ENCODE measurements at places on chromosomes 6 and 20.

- no peak for DNase-seq
Measured at GRCh38 chr6:35021004-35021403, 120.1 kb downstream of the TCP11 start.

DNA sequence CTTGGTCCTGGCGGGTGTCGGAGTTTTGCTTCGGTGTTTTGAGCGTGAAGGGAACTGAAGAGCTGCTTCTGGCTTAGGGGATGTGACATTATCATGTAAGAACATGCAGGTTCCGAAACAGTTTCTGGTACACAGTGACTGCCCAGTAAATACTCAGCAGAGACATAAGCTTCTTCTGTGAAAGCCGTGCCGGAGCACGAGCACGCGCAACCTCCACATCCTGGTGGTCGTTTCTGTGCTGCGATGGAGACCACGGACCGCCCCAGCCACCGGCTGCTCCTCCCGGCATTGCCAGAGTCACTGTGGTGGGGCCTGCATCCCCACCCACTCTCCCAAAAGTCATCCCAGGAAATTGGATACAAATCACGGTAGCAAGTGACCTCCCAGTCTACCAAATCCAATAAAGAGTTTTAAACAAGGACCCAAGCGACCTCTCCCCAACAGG, 18.7 kb downstream of the KIF25 start:
- no peak for DNase-seq

DNA sequence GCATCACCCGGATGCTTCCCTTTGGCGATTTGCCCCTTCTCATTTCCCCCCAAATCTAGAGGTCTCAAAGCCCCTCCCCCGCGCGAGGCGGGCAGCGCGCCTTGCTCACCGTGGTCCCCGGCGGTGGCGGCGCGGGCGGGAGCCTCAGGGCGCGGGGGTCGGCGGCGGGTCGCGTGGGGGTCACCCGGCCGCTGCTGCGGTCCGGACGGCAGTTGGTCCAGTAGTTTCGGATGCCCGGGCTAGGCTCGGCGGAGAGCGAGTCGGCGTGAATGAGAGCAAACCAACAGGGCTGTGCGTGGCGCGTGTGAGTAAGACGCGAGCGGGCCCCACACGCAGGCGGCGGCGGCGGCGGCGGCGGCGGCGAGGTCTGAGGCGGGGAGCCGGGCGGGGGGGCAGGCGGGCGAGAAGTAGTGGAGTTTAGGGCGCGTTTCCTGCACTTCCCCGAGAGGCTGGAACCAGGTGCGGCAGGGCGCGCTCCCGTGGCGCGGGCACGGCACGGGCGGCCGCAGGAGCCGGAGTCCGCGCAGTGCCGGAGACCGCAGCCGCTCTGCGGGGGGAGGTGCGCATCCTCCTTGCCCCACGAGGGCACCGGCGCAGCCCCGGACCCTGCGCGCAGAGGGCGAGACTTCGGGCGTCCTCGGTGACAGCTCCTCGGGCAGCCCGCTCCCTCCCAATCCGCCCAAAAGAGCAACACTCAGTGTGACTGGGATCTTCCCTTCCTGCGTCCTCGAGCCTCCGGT, 567 bp downstream of the HS3ST5 start:
- no peak for DNase-seq

DNA sequence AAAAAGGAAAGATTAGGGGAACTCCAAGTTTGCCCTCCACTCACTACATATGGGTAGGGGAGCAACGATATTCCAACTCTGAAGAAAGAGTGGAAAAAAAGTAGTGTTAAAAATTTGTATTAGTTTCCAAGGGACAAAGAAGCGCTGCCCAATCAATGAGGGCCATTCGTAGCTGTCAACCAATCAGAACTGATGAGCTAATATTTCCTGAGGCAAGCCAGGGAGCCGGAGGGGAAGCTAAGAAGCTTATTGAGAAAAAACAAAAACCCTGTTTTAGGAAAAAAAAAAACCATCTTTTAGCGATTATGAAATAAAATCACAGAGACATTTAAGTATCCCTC, 59.5 kb downstream of the TRIM38 start:
- DNase-seq = no peak

GRCh38 chr6:158521759-158522158, 38.1 kb upstream of the TMEM181 start:
- no peak for DNase-seq

GRCh38 chr6:105305521-105305920, 97.4 kb downstream of the PREP start:
- no peak for DNase-seq

- DNase-seq = no peak
Measured at GRCh38 chr6:111617149-111617548, 11.5 kb upstream of the TRAF3IP2 start.

- no peak for DNase-seq
Measured at GRCh38 chr6:20845592-20845991, 311.3 kb downstream of the CDKAL1 start.

GRCh38 chr20:45157962-45158361, 16.7 kb upstream of the PI3 start:
- DNase-seq = no peak

DNA sequence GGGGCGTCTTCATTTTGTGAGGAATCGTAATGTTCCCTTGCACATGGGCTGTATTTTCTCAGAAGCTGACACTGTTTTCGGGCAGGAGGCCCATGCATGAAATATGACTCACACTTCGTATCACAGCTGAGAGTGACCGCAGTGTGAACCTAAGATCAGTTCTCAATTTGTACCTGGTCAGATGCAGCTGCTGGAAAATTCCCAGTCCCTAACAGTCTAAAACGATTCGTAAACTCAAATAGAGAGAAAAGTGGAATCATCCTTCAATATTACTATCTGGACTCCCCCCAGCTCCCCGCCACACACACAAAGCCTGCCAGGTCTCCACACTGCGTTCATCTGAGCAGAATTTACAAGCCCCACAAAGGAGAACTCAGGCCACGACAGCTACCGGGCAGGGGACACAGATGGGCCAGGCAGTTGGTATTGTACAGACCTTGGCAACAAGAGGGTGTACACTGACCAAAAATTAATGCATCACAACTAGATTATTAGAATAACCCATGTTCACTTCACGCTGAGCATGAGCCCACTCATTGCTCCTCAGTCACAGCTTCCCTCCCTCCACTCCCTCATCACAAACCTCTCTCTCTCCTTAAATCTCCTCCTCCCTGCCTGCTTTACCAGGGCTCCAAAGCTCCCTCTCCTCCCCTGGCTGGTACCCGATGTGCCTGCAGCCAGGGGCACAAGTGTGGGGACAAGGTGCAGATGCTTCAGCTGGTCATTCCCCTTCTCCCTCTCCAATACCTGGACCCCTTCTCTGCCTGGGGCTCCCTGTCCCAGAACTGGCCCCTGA, 488.4 kb downstream of the PREX1 start:
- no peak for DNase-seq

DNA sequence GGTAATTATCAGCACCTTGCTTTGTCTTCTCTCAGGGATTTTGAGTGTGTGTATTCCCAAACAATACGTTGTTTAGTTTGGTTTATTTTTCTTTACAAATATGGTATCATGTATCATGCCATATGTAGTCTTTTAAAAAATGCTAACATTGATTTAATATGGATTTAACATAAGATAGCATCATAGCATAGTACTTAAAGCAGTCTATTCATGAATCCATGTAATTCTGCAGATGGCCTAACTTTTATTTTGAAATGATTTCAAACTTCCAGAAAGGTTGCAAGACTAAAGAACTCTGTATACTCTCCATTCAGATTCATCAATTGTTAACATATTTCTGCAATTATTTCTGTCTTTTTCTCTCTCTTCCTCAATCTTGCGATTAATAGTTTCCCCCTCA, 7.9 kb downstream of the ZDHHC14 start:
- DNase-seq = no peak

GRCh38 chr6:55774286-55775028, 100.9 kb downstream of the BMP5 start:
- DNase-seq = no peak

- DNase-seq = no peak
Measured at GRCh38 chr6:37308069-37308815, 45.5 kb upstream of the RNF8 start.

DNA sequence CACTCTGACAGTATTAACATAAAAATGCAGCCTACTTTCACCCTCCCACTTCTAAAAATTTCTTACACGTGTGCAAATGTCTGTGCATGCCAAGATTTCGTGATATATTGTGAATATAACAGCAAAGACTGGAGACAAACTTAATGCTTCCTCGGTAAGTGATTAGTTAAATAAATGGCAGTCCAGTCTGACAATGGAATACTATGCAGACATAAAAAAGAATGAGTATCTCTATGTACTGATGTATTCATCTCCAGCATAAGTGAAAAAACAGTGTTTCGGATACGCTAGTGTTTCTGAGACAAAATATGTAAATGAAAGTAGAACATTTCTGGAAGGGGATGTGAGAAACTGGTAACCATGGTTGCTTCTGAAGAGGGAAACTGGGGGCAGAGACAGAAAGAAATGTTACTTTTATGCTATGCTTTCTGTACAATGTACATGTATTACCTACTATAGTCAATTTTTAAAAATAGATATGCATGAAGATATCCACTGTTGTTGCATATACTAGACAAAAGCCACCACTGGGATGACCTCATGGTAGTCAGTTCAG, 7.0 kb downstream of the SLC22A23 start:
- no peak for DNase-seq

- DNase-seq = no peak
Measured at GRCh38 chr6:10404799-10405512, 9.9 kb downstream of the TFAP2A start.

DNA sequence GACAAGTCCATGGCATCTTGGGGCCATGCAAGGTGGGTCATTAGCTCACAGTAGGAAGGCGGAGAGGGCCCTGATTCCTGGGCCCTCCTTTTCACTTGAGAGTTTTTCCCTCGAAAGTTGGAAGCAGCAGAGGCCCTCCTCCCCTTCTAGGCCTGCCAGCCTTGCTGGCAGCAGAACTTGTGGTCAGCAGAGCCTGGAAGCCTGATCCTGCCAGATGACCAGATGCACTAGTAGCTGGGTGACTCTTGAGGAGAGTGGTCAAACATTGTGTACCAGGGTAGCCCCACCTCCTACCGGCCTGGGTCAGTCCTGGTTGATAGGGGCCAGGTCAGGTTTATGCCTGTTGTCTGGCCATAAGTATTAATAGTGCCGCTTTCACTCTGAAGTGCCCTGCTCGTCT, 3.8 kb upstream of the HMGA1 start:
- DNase-seq = no peak

DNA sequence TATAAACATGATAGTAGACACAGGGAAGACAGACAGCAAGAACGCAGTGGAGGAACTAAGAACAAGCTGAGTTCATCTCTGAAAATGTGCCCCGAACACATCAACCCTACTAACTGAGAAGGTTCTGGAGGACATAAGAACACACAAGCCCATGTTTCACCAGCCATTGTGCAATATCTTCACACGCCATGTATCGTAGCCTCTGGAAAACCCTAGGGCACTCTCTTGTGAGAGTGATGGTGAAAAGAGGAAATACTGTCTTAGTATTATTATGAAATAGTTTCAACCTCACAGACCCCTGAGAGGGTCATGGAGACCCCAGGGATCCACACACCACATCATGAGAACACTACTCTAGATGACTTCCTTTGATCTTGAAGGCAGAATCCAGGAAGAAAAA, 26.1 kb upstream of the FOXF2 start:
- DNase-seq = no peak

- no peak for DNase-seq
Measured at GRCh38 chr6:55772730-55773129, 102.7 kb downstream of the BMP5 start.

DNA sequence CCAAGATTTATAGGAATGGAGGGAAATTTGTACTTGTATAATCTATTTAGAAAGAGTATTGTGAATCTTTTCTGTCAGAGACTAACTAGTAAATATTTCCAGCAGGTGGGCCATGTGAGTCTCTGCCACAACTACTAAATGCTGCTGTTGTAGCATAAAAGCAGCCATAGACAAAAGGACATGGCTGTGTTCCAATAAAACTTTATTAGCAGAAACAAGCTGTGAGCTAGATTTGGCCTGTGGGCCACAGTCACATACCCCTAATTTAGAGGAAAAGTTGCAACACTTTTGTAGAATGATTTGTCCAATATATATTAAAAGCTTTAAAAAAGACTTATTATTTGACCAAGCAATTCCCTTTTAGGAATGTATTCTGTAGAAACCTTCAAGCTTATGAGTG, 207.2 kb downstream of the LMBRD1 start:
- no peak for DNase-seq

GRCh38 chr6:34912715-34913464, 23.8 kb downstream of the ANKS1A start:
- no peak for DNase-seq
